A549 treated with Mapracorat at 1 μM for 4 hours (cell line): ENCODE measurements at places on chromosomes 16 and 17. TPM values are rescaled to one million over a fixed set of nuclear protein-coding genes. Genes with fewer than 3 reads are reported as not detected.

Gene USP6
- total RNA-seq = 0.01 to 0.06 TPM in 2 of 5 replicates, not detected in the others

Gene BAIAP3
- 0.49 to 1.4 TPM (median 1.00 TPM) in 5 replicates for total RNA-seq

Gene TUBD1
- total RNA-seq = 10.5 to 12.3 TPM (median 10.7 TPM) in 5 replicates

Gene DNAH9
- total RNA-seq = 0.01 TPM in 1 of 5 replicates, not detected in the others

Gene MT4
- total RNA-seq = not detected in 5 replicates

Gene VPS9D1
- 3.5 to 6.2 TPM (median 4.9 TPM) in 5 replicates for total RNA-seq

Gene CLEC19A
- total RNA-seq = 0.11 to 0.32 TPM (median 0.19 TPM) in 4 of 5 replicates, not detected in the other

Gene CCL1
- not detected in 5 replicates for total RNA-seq

Gene TMC8
- total RNA-seq = 0.16 to 0.27 TPM (median 0.26 TPM) in 5 replicates

Gene CCL8
- total RNA-seq = not detected in 5 replicates
